ENCODE measurements at places on chromosomes 3 and 15.

GRCh38 chr3:159749406-159749805, 239.2 kb upstream of the IL12A start:
- DNase-seq = no peak

DNA sequence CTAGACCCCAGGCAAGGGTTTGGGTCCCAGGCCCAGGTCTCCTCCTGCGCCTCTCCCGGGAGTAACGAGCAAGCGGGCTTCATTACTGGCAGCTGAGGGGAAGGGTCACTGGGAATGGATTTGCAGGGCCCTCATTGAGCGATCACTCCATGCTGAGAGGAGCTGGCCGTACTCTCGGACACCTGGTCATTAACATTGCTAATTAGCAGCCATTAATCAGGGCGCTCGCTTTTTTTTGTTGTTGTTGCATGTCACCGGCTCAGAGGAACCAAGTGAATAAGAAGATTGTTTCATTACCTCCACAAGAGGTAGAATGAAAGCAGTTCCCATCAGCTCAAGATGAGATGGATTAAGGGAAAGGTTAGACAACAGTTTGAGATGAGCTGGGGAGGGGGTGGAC, 293.0 kb upstream of the ATP11B start:
- DNase-seq = no peak

DNA sequence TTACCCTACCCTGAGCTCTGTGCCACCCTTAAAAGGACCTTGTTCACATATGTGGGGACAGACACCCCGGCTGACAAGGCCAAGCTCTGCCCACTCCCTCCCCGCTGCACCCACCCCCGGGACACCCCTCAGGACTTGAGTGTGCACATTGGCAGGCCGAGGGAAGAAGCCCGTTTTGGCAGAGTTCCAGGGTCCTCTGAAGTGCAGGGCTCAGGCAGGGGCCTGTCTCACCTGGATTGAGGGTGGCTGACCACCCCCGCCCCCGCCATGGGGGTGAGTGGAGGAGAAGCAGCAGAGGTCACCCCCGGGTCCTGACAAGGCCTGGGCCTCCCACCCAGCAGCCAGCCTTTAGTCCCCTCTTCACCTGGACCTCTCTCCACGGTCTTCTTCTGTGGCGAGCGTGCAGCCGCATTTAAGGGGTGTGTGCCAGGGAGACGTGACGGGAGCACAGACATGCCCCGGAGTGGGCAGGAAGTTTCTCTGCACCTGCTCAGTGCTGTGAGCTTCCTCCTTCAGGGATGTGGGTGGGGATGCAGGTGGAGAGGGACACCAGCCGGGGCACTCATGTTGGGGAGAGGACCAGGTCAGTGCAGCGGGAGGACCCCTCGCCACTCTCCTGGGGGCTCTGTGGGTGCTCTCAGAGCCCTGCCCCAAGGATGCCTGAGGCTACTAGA, 50.7 kb downstream of the LINGO1 start:
- DNase-seq = no peak

DNA sequence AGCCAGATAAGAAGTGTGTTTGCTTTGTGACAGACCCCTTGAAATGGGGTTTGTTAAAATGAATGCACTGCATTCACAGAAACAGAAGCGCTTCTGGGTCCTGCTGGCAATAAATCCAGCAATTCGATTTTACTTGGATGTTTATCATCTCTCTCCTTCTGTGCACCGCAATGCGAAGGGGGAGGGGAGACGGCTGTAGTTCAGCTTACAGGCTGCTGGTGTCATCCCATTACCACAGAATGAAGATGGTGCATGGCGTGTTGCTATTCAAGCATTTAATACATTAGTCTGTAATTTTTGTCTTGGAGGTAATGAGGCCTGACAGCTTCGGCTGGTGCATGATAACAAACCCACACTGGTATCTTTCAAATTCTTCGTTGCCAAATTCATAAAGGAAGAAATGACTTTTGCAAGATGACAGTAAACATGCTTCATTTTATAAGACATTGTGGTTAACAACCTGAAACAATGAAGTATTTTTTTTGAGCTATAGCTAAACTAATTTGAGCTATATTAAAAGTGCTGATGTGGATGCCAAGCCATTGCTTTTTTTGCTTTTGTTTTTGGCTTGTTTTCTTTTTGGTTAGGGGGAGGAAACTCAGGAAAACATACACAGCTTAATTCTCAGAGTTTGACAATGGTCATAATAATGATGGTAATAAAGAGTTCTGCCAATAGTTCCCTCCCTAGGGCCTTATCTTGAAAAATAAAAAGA, 418.3 kb downstream of the OTOL1 start:
- no peak for DNase-seq

DNA sequence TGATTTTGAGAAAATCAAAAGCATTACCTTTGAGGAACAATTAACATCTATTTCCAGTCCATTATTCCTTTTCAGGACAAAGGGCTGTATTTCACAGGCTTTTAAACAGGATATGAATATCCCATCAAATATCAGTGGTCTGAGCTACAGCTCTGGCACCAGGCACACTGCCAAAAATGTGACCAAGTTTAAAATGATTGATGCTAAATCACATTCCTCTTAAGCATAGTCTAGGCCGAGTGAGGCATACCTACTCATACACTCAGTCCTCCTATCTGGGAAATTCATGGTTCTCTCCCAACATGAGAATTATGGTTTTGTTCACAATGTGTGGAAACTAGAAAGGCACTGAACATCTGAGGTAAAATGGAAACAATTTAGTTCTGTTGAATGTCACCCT, 683.5 kb downstream of the TUSC7 start:
- no peak for DNase-seq

DNA sequence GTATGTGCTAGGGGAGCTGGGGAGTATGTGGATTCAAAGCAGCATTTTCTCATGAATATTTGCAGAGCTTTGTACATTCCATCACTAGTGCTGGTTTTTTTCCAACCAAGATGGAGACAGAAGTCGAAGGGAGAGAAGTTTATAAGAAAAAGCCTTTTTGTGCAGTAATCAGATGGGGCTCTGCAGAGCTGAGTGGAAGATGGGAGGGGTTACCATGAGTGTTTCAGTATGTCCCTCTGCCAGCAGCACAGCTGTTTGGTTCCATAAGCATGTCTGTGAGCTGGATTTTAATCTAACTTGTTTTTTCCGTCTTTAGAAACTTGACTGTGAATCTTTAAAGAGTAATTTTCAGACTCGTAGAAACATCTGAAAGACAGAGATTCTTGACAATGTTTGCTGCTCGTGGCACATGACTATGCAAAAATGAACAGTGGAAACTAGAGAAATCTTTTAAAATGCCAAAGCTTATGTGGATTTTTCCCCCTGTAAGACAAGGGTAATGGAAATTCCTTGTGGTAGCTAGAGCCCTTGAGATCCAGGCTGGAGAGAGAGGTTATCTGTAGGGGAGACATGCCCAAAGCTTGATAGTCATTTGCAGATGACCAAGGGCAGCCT, 20.3 kb downstream of the STARD9 start:
- DNase-seq = no peak

DNA sequence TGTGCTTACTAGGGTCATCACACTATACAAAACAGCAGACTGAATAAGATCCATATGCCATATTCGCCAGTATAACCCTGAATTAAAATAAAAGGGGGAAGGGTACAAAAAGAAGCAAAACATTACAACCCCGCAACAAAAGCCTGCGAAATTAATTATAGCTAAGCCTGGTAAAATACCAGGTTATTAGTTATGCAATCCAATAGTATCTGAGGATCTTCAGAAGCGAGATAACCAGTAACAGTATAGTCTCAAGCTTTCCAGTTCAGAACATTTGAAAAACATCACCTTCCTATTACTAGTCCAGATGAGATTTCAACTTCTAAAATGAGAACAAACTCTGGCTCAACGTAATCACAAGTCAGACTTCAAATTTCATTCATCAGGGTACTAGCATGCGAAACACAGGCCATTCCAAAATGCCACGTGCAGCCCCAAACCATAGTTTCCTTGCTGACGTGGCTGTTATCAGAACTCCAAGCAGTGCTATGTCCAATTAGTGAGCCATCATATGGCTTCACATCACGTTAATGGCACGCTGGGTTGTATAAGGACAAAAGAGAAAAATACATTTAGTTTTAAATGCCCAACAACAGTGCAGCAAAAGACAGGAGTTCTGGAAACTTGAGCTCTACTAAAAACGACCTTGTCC, 1.1 kb downstream of the SSR3 start:
- DNase-seq = no peak

- DNase-seq = no peak
Measured at GRCh38 chr3:178072391-178073305, 463.6 kb upstream of the KCNMB2 start.

GRCh38 chr3:37992271-37993066, 1.9 kb downstream of the VILL start:
- no peak for DNase-seq

GRCh38 chr15:62766599-62766998, 275.9 kb upstream of the TPM1 start:
- DNase-seq = no peak

GRCh38 chr3:184341925-184342324, 4.5 kb downstream of the FAM131A start:
- no peak for DNase-seq

DNA sequence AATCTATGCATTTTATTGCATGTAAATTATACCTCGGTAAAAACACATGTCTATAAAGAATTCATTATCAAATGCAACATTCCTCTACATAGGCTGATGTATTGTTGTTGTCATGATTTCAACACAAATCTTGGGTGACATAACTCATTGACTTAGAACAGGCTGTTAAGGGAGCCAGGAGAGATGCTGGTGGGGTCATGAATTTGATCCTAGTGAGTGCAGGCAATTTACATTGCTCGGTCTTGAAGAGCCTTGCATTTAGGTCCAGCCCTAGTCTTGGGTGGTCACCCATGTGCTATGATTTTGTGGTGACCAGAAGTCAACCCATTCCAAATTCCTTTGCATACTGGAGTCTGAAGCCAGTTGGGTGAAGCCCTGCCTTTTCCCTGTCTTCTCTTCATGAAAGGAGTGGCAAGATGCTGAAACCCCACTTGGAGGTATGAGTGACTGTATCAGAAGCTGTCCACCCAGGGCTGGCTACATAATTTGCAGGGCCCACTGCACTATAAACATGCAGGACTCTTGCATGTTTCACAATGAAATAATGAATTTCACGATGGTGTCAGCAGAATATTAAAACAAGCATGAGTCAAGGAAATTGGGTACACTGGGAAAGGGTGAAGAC, 59.2 kb downstream of the RPLP1 start:
- DNase-seq = no peak

GRCh38 chr3:74591946-74592345, 22.5 kb downstream of the CNTN3 start:
- DNase-seq = no peak

DNA sequence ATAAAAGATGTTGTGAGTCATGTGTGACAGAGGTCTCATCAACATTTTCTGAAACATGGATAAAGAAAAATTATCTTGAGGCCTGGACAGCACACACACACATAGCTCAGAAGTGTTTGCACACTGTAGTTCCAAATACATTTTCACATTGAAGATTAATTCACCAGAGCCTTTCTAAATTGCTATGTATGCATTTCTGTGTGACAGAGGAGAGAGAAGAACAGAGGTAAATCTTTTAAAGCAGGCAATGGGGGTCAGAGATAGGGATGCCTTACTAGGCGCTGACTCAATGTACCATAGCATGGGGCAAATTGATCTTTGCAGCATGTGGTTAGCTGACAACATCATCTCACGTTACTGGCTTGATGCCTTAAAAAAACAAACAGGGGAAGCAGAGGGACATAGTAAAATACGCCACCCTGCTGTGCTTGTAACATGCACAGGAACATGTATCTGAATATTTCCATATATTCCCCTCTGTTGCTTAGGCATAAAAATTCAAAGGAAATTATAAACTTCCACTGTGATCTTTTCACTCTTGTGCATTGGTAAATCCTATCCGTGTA, 7.7 kb downstream of the POU1F1 start:
- DNase-seq = no peak

DNA sequence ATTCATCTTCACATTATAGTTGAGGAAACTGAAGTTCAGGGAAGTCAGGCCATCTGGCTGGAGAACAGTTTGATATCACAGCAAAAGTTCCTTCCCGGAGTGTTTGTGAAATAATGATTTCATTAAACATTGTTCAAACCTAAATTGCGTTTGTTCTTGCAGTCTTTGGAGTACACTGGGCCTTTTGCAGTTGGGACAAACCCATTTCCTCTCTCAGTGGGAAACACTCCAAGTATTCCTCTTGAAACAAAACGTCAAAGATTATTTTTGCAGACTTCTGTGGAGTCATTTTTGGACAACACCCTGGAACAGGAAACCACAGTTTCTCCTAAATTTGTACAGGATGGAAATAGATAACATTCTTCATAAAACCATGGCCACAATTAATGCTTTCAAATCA, 287.5 kb downstream of the PTPRG start:
- DNase-seq = no peak

GRCh38 chr3:197795200-197795599, 4.1 kb downstream of the LRCH3 start:
- DNase-seq = no peak

GRCh38 chr3:111725706-111726105, 130.6 kb upstream of the ZBED2 start:
- no peak for DNase-seq

Measured in stimulated activated CD8-positive, alpha-beta memory T cell treated with anti-CD3 and anti-CD28 coated beads, Interleukin-15, amount 100 ng/mL, for 4 hours (primary cell).